ENCODE measurements at places on chromosomes 1 and 21.

DNA sequence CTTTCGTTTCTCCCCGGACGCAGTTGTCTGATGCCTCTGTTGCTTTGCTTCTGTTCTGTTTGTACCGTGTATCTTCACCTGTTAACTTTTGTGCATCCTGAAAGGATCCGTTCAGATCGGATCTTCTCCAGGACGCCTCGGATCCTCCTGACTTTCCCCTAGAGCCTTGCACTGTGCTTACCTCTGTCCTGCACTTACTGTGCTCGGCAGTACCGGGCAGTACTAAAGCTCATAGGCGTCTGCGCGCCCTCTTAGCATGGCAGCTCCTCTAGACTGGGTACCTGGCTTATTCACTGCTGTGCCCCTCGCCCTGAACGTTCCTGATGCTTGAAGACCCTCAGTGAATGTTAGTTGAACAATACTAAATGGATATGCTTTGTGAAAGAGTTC lies 934 bp downstream of the SCP2 start:
- DNase-seq, result no peak

DNA sequence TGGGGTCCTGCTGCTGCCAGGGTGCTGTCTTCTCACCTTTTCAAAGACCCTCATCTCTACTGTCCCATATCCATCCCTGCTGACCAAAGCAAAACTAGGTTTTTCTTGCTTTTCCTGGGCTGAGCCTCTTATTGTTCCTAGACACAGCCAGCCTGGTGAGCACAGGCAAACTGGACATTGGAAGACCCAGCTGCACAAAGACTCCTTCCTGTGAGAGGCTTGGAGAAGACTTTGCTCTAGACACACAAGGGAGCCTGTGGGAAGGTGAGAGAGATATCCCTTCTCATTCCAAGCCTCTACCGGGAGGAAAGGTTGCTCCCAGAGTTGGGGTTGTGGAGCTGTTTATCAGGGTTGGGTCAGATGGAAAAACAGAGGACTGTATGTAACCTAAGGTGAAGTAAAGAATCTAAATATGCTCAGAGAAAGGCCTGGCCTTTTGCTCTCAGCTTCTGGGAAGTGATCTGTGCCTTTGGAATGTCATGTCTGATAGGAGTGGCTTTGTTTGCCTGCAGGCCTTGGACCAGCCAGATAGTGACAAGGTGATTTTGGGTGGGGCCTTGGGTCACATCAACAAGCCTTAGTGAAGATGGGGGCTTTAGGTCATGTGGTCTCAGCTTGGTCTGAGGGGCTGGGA lies 87.6 kb upstream of the RUNX1 start:
- no peak for DNase-seq

GRCh38 chr21:26055841-26056264 lies 114.7 kb downstream of the APP start:
- DNase-seq, result no peak

- DNase-seq, result no peak
Measured at GRCh38 chr1:234874291-234875288, 254.0 kb downstream of the TOMM20 start.

- DNase-seq, result no peak
Measured at GRCh38 chr21:22925032-22925431, 1926.8 kb downstream of the NCAM2 start.

GRCh38 chr1:64405833-64406232 lies 64.1 kb upstream of the CACHD1 start:
- no peak for DNase-seq

- DNase-seq, result peak; percentile 43
Measured at GRCh38 chr1:21773585-21773984, 9.4 kb downstream of the USP48 start.

DNA sequence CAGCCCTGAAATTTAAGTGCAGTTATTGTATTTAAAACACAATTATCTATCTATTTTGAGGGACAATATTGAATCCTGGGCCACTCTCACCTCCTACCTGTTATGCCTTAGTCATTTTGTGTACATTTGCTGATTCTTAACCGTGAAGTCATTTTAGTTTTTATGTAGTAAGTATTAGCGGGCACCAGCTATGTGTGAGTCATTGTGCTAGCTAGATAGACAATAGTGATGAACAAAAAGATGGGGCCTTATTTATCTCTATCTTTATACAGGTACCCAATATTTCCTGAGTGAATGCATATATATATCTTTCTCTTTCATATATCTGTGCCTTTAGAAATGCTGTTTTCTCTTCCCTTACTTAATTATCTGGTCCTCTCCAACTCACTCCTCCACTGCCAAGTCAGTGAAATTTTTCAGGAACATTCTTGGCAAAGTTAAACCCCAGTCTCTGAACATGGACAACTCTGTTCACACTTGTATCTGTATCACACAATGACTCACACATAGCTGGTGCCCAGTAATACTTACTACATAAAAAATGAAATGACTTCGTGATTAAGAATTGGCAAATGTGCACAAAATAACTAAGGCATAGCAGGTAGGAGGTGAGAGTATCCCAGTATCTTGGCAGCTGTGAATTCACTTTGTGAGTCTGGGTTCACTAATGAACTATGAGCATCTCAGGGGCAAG lies 166.0 kb upstream of the C8B start:
- no peak for DNase-seq

GRCh38 chr1:125065092-125065820 lies 3880.5 kb downstream of the SRGAP2C start:
- no peak for DNase-seq

GRCh38 chr1:15755646-15756040 lies 3.0 kb upstream of the FBLIM1 start:
- no peak for DNase-seq

DNA sequence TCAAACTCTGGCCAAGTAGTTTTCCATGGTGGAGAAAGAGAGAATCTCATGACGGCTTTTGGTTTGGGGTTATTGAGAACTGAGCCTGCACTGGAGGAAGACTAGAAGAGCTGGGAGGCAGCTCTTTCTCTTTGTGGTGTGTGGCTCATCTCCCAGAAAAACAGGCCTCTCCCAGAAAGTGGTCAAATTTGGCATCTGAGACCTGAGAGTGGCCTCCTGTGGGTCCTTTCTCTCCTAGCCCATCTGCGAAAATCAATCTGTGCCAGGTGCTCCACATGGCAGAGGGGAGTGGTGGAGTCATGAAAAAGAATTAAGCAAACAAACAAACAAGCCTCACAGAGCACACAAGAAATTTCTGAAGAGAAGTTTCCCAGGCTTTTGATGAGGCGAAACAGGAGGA lies 305.0 kb downstream of the ST6GALNAC3 start:
- no peak for DNase-seq

DNA sequence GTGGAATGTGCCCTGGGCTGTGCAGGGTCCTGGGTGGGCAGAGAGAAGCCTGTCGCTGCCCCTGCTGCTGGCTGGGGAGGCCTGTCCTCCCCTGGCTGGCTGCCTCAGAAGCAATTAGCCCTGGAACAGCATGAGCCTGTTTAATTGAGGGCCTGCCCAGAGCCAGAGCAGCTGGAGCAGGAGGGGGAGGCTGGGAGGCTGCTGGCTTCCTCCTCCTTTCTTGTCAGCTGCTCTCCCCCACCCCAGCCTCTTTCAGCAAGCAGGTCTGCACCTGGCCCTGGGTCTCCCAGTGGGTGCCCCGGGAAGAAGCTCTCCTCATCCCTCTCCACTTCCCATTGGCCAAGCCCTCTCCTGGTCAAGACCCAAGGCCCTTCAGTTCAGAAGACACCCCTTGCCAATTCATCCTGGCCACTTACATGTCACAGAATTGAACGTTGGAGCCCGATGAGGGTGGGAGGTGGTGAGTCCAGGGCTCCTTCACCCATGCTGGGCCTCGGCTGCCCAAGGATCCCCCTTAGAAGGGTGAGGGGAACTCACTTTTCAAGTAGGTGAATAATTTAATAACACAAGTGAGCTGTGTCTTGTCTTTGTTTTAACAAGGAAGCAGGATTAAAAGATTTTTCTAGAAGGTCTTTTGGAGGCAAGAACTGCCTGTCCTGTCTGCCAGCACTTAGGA lies 13.2 kb downstream of the AMPD2 start:
- no peak for DNase-seq

DNA sequence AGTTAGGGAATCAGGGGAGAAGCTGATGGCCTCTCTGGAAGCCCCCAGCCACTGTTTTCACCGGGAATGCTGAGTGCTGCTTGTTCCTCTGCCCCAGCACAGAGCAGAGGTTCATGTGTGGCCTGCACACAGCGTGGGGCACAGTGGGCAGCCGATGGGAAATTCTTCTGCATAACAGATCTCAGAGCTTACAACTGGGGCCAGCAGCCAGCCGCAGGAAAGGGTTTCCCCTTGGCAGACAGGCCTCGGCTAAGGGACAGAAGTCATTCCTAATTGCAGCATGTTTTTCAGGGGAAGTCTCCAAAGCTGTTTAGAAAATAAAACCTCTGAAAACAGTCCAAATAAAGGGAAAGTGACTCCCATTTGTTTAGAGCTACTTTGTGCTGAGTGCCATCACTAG lies 22.6 kb downstream of the HMGB4 start:
- no peak for DNase-seq

DNA sequence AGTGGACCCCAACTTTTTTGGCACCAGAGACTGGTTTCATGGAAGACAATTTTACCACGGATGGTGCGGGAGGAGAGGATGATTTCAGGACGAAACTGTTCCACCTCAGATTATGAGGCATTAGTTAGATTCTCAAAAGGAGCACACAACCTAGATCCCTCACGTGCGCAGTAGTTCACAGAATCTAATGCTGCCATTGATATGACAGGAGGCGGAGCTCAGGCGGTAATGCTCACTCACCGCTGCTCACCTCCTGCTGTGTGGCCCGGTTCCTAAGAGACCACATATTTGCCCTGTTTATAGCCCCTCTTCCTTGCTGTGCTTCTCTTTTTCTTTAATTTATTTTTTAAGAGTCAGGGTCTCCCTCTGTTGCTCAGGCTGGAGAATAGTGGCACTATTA lies 4.6 kb downstream of the NTRK1 start:
- DNase-seq, result no peak

DNA sequence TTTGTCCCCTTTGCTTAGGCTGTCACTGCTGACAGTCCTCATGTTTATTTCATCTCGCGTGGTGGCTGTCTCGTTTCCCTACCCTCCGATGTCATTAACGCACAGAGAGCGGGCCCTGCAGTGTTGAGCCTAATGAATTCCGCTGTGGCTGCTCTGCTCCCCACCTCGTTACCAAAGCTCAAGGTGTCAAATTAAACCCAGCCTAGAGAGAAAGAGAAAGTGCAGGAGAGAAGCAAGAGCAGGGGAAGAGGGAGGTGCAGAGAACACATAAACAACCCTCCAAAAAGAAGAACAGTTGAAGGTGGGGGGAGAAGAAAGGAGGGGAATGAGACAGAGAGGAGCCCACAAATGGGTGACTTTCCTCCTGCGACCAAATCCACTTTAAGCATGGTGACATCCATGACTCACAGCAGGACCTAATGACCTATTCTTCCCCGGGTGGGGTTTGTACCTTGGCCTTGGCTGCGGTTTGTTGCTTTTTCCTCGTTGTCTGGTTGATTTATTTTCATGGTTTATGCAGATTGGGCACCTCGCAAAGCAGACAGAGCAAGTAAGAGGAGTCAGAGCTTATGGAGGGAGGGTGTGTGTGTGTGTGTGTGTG lies 92.5 kb downstream of the PBX1 start:
- no peak for DNase-seq

- DNase-seq, result peak; percentile 16
Measured at GRCh38 chr1:56803561-56804156, 15.5 kb downstream of the FYB2 start.

DNA sequence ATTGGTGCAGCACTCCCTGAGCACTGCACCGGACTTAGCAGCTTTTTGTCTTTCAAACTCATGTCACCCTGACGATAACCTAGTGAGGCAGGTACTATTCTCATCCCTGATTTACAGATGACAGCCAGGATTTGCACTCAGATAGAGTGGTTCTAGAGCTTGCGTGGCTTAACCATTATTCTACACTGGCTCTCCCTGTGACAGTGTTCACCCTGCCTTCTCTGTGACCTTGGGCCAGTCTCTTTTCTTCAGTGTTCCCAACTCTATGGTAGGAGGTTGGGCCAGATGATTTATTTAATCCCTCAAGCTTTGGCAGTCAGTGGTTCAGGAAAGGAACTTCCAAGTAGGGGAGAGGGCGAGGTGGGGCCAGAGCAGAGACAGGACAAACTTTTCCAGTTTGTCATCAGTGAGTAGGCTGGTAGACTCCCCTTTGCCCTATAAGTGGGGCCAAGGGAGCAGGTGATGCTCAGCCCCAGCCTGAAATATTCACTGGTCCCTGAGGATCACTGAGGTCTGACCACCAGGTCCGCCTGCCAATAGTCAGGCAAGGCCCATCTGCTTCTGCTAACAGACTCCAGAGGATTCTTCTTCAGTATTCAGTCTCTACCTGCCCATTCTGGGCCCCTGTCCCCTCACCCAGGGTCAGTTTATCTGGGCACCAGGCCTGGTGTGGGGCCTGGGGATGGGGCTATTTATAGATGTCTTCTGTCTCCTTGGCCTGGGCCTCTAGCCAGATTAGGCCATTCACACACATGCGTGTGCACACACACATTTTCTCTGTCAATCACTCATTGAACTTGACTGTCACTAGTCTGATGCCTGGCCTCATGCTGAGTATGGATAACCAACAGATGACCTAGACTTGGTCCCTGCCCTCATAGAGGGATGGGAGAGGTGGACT lies 8.8 kb upstream of the FABP3 start:
- no peak for DNase-seq

DNA sequence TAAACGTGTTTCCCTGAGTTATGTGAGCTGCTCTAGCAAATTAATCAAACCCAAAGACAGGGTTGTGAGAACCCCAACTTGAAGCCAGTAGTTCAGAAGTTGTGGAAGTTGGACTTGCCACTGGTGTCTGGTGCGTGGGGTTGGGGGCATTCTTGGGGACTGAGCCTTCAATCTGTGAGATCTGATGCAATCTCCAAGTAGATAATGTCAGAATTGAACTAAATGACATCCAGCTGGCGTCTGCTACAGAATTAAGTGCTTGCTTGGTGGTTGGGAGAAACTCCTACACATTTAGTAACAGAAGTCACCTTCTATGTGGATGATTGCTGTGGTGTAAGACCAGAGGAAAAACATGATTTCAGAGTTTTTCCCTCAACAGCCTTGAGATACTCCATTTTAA lies 207.4 kb downstream of the FGGY start:
- DNase-seq, result no peak

DNA sequence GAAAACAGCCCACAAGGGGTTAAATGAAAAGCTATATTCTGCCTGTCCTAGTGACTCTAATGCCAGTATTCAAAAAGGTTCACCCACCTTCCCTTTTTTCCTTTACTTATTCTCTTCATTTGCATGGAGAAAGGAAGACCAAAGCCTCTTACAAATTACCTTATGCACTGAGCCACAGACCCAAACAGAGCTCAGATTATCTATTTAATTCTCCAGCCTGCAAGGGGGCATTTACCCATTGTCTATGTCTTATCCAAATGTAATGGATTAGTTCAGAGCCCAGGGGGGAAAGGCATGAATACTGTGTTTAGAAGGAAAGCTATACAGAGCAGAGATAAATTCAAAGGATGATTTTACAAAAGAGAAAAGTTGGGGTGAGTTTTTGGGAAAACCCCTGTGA lies 388.5 kb downstream of the OMA1 start:
- no peak for DNase-seq

DNA sequence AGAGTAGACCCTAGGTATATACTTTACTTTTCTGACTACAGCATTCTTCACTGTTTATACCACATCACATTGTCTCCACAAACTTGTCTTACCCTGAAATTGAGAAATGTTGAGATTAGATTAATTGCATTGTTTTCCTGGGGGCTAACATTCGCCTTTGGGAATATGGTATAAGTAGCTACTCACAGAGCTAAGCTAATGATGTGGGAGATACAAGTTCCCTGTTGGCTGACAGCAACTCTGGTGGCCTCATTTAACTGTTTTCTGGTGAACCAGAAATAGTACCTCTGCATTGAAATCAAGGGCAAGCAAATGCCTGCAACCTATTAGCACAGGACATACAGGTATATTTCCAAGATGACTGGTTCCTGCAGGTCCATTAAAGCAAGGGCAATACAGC lies 13.2 kb upstream of the VCAM1 start:
- no peak for DNase-seq
